ENCODE measurements at places on chromosomes 7 and 10.

DNA sequence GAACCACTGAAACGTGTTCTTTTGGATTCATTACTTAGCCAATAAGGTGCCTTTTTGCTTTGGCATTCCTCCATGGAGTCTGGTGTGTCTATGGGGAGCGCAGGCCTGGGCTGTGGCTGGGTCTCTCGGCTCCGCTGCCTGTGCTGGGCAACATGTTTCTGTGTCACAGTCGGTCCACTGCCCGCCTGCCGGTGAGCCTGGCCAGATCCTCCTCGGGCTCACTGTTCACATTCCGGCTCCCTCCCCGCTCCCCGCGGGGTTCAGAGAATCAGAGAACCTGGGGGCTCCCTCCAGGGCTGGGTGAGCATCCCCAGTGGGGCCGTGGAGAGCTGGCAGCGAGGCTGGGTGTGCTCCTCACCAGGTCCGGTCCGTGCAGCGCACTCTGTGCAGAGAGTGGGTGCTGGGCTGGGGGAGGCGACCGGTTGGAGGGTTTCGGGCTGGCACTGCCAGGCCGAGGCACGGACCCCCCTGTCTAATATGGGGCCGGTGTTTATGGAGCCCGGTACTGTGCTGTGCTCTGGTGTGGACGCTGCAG is 70.4 kb downstream of the INPP5A start:
- DNase-seq: no peak

GRCh38 chr7:28986765-28987110 is 28.6 kb upstream of the TRIL start:
- DNase-seq: no peak

GRCh38 chr10:67803588-67804394 is 34.2 kb downstream of the DNAJC12 start:
- peak; percentile 26 for DNase-seq

DNA sequence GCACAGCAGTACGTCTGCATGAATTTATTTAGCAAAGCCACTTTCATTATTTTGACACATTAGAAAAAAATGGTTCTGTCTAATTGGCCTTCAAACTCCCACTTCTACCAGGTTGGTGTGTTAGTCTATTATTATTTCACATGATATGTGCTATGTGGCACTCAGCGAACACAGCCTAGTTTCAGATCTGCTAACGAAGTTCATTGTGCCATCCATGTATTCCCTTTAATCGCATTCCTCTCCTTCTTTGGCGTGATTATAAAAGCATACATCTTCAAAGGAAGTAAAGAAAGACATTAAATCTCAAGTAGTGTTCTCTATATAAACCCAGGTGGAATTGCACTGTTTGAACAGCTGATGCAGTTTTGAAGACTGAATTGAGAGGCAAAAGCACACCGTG is 96.4 kb upstream of the CACNA2D1 start:
- no peak for DNase-seq

GRCh38 chr10:121751191-121751760 is 153.0 kb upstream of the FGFR2 start:
- DNase-seq: no peak

DNA sequence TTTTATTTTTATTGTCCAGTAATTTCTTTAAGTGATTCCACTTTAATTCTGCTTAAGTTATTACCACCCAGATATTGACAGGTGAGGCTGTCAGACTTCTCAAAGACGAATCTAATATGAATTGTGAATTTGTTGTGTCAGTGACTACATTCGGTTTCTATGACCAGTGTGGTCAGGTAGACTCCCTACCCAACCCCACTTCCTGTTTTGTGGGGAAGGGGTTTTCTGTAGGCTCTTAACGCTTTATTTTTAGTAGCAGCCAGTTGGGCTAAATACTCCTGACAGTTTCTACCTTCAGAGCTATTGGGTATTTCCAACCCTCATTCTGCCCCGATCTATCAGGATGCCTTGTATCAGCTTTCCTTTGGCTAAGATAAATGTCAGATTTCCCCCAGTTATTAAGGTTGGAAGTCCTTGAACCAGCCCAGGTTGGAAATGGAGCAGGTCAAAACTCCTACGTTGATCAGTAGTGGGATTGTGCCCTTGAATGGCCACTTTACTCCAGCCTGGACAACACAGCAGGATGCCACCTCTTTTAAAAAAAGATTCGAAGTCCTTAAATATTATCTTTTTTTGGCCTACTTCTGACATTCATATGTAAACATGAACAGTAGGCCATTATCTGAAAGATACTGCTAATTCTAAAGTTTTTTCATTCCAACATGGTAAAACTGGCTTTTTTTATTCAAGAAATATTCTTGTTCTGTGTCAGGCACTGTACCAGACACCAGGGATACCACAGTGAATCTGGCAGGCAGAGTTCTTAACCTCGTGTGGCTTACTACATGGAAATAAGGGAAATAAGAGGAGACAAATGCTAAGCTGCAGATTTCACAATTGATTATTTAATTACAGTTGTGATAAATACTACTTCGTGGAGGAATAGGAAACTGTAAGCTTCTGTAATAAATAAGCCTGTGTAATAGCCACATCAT is 133.3 kb upstream of the SAMD8 start:
- no peak for DNase-seq

- no peak for DNase-seq
These were observed 281.1 kb upstream of the SP4 start for GRCh38 chr7:21146642-21147423.

GRCh38 chr10:115649217-115649616 is 556.1 kb downstream of the ATRNL1 start:
- DNase-seq: no peak

GRCh38 chr7:157394246-157395191 is 57.7 kb downstream of the DNAJB6 start:
- peak; percentile 30 for DNase-seq

- peak; percentile 80 for DNase-seq
These were observed 23.3 kb downstream of the CALML3 start for GRCh38 chr10:5547931-5548660.

GRCh38 chr10:46264737-46265368 is 21.9 kb upstream of the ANTXRL start:
- DNase-seq: no peak

- DNase-seq: no peak
These were observed 32.2 kb downstream of the NRCAM start for GRCh38 chr7:108424013-108424412.

DNA sequence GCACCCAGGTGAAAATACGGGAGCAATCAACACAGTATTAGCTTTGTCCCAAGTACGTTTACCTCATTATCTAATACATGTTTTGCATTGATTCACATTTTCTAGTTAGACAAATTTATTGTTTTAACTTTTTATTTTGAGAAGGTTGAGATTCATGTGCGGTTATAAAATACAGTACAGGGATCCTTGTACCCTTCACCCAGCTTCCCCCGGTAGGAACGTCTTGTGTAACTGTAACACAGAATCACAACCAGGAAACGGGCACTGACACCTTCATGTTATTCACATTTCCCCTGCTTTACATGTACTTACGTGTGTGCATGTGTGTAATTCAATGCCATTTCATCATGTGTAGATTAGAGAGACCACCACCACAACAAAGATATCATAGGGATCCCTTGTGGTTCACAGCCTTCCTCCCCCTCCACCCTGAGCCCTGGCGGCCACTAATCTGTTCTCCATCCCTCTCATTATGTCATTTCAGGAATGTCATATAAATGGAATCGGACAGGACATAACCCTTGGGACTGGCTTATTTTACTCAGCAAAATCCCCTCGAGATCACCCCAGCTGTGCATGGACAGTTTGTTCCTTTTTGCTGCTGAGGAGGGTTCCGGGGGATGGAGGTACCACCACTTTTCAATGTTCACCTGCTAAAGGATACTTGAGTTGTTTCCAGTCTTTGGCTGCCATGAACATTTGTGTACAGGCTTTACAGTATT is 46.5 kb upstream of the C10orf71 start:
- DNase-seq: no peak

DNA sequence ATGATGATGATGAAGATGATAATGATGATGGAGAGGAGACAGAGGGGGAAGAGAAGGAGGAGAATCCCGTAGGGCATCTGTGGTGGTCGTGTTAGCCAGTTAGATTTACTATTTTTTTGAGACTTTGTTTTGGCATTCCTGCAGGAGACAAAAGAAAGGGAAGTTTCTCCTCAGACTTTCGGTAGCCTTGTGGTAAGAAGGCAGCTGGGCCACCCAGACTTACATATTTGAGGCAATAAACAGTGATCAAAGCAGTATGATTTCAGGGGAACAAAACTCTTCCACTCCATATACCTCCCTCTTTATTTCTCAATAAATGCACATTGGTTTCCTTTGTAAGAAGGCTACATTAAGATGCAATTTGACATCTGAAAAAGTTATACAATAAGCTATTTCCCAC is 32.4 kb upstream of the BICC1 start:
- no peak for DNase-seq

DNA sequence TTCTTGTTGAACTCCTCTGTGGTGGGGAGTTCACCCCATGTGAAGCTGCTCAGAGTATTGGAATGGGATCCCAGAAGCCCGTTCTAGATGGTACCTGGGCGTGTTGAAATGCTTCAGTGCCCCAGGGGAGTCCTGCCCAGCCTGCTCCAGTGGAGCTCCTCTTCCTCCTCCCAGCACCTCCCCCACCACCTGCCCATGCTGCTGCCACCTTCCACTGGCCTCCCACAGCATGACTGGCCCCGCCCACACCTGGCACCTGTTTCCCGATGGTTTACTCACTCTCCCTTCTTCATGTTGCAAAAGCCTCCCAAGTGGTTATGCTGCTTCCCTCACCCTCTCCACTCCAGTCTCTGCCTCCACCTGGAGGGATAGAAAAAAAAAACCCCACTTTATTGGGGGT is 32.2 kb upstream of the PCBD1 start:
- peak; percentile 66 for DNase-seq

DNA sequence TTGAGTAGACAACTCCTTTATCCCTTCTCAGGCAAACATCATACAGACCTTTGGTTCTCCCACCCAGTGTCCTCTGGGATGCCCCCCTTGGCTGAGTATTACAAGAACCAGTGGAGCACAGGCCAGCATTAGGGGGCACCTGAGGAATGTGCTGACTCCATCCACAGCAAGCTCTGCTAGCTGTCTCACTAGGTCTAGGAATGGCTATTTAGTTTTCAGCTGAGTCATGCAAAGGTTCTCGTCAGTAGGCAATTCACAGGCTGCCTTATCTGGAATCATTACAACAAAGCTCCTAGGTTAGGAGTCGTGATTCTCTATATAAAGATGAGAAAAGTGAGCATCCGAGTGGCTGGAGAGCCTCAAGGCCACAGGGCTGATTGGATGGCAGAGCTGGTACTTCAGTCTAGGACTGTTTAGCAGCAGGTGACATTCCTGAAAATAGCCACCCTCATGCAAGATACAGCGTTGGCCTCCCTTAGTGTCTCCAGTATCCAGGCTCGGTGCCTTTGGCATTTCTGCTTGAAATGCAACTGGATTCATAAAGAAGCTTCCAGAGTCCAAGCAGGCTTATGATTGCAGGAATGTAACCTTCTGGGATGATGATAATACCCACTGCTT is 75.8 kb downstream of the CDCA7L start:
- peak; percentile 47 for DNase-seq

DNA sequence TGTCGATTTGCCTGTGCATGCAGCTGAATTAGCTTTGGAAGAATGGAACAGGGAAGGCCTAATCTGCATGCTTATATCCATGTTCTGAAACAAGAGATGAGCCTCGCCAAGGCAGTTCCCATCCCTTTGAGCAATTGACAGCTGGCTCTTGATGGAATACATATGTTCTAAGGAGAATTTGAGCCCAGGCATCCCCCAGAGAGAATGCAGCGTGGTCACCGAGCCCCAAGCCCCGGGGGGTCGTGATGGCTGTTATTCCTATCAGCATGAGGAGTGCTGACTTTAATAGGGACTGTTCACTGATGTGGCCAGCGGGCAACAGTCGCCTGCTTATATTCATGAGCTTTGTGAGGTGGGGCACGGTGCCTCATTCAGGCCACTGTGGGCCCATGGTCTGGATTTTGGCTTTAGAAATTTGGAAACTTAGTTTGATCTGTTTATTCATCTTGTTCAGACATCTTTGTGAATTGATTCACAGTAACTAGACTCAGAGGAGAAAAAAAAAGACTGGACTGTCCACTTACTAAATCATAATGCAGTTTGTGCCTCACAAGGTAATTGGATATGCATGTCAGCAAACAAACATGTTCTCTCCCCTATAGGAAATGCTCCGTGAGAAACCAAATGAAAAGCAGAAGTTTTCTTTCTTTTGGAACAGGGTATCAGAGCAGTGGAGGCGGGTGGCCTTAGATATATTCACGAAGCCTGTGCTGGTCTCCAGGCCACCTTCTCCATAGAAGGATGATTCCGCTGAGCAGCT is 204.9 kb downstream of the CCDC3 start:
- no peak for DNase-seq

GRCh38 chr10:132851451-132851850 is 65.5 kb upstream of the NKX6-2 start:
- no peak for DNase-seq

- DNase-seq: no peak
These were observed 147.4 kb upstream of the AGR3 start for GRCh38 chr7:17029150-17029549.

- DNase-seq: peak; percentile 26
These were observed 42.9 kb downstream of the CHRM2 start for GRCh38 chr7:136911344-136911743.

GRCh38 chr7:3267966-3268690 is 32.9 kb upstream of the SDK1 start:
- DNase-seq: peak; percentile 48

- DNase-seq: no peak
These were observed 757 bp upstream of the GRID1 start for GRCh38 chr10:86367152-86367951.

DNA sequence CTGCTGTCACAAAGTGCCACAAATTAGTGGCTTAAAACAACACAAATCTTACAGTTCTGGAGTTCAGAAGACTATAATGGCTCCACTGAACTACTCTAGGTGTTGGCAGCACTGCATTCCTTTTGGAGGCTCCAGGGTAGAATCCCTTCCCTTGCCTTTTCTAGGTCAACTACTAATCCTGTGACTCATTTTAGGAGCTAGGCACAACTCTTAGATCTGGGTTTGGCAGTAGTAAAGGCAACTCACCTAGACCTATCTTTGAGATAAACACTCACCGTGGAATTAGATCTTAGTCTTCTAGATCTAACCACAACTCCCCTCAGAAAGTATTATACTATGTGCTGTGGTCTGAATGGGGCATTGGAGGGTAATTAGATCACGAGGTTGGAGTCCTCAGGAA is 60.4 kb downstream of the ANKIB1 start:
- DNase-seq: peak; percentile 36

DNA sequence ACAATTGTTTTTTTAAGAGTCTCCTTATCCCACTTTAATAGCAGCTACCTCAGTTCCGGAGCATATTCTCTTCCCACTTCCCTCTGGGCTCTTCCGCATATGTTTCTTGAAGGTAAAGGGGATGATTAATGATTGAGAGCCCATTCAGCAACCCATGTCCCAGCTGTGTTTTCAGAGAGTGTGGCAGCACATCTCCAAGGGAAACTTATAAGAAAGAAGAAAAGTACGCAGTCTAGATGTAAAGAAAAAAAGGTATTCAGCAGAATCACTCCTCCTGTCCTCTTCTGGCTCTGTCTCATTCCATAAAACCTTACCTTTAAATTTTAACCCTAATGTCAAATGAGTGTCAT is 9.7 kb upstream of the ANKRD7 start:
- no peak for DNase-seq

- no peak for DNase-seq
These were observed 30.7 kb downstream of the PTPRN2 start for GRCh38 chr7:158556721-158557440.
